Stimulated activated naive CD4-positive, alpha-beta T cell treated with Interleukin-2 at 50 U/mL for 16 hours (primary cell): ENCODE measurements at places on chromosomes 3 and 15.

GRCh38 chr3:126117786-126118185 is 33.9 kb upstream of the SLC41A3 start:
- no peak for DNase-seq

GRCh38 chr3:17810759-17811158 is 68.3 kb upstream of the TBC1D5 start:
- no peak for DNase-seq

DNA sequence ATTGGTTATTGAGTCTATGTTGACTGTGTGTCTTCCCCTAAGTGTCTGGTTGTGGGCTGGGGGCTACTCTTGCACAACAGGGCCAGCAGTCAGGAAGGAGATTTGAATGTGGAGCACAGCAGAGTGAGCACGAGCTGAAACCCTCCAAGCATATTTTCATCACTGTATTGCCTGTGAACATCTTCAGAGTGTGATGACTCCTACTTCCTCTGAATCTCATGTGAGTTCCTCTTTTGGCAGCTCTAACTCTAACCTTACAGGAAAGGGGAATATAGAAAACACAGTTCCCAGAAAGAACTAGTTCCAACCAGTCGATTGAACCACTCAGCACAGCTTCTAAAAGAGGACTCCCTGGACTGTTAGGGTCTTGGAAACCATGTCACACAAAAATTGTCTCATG is 211.6 kb downstream of the RAP2B start:
- no peak for DNase-seq

DNA sequence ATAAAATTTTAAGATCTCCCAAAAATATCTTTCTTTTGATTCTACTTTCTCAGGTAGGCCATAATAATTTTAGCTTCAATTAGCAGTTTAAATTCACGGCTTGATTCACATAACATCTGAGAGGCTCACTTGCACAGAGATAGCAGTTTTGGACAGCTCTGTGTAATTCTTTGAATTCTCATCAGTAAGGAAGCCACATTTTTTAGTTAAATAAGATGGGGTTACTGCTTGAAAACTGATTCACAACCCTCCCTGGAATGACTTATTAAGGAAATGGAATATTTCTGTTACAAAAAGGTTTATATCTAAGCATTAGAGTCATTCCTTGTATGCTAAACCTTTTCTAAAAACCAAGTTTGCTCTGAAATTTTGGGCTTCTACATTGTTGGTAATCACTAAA is 212.7 kb downstream of the ALCAM start:
- no peak for DNase-seq

DNA sequence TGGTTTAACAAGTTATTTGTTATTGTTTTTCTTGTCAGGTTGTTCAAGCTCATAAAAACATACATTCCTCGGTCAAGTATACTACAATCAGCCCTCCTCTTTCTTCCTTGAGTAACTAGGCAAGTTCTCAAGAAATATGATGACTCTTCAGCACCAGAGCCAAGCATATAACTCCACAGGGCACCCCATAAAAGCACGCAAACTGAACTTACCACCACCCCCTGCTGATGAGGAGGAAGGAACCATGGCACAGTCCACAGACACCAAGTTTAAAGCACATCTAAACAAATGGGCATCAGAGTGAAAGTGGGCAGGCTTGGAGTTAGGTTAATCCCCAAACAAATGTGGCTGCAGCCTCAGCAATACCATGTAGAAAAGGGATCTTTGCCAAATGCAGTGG is 5.3 kb downstream of the IP6K2 start:
- DNase-seq, result no peak

- no peak for DNase-seq
These were observed 131.7 kb downstream of the FOXP1 start for GRCh38 chr3:71451812-71452211.

DNA sequence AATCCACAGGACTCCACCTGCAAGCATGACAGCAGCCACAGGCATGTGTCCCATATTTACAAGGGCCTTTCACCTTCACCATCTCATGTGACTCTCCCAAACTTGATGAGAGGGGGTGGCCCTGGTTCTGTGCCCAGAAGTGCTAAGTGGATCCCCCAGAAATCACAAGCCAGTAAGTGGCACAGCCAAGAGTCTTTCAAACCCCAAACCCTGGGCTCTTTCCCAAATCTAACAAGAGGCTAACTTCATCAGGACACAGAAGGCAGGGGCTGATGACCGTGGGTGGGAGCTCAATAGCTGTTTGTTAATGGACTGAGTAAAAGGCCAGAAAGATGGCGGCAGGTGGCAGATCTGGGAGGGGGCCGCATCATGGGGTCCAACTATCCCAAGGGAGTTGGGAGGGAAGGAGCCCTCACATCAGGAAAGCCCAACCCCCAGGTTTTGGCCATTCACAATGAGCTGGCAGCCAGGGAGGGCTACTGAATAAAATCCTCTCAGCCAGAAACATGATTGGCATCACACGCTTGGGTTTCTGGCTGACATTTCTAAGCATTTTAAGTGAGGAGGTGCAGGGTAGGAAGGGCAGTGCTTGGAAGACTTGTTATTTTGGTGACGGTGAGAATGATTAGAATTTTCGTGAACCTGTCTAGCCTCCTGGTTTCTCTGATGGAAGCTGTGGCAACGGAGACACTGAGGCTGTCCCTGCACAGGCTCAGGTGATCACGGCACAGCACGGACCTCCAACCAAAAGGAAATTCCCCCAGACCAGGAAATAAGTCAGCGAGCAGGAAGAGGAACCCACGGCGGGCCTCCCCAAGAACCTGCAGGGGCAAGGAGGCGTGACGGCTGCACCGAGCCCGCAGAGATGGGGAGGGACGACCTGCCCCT is 109.3 kb downstream of the OXNAD1 start:
- no peak for DNase-seq

GRCh38 chr3:193068365-193068764 is 150.7 kb upstream of the MB21D2 start:
- no peak for DNase-seq

DNA sequence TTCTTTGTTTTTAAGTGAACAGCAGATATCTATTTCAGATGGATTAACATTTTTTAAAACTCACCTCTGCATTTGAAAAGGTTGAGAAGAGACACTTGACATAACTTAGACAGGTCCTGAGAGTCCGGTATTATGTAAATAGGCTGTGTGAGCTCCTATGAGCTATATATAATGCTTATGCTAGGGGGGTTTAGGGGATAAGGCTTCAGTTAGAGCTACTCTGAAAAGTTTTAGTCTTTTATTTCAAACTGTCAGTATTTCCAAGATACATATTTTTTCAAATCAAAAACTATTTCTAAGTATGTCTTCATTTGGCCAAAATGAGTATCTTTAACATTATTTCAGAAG is 16.9 kb downstream of the SHC4 start:
- no peak for DNase-seq

- DNase-seq, result no peak
These were observed 52.2 kb upstream of the GRIP2 start for GRCh38 chr3:14592390-14592789.

GRCh38 chr15:92809880-92810361 is 90.2 kb upstream of the CHD2 start:
- peak; percentile 13 for DNase-seq

- no peak for DNase-seq
These were observed 165.6 kb downstream of the IGF1R start for GRCh38 chr15:98813951-98814350.

GRCh38 chr3:141311496-141312353 is 56.6 kb upstream of the ZBTB38 start:
- DNase-seq, result peak; percentile 97

GRCh38 chr3:79973482-79973881 is 205.7 kb upstream of the ROBO1 start:
- DNase-seq, result no peak

GRCh38 chr15:34841262-34841725 is 45.9 kb upstream of the ACTC1 start:
- DNase-seq, result no peak

DNA sequence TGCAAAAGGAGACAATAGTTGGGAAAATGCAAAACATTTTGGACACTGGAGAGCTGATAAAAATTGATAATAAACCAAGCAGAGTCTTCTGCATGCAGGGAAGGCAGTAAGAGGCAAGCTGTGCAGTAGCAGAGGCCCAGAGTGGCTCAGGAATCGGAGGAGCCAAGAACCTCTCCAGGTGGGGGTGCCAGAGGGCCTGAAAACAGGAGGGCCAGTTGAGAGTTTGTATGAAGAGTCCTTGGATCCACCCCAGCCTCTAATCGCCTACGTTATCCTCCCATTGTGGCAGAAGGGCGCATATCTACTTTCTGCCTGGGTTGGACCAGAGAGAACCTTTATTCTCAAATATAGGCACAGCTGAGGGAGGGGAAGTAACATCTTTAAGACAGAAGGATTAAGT is 48.9 kb upstream of the RBP1 start:
- DNase-seq, result no peak

GRCh38 chr3:190038050-190038933 is 82.4 kb downstream of the P3H2 start:
- no peak for DNase-seq

DNA sequence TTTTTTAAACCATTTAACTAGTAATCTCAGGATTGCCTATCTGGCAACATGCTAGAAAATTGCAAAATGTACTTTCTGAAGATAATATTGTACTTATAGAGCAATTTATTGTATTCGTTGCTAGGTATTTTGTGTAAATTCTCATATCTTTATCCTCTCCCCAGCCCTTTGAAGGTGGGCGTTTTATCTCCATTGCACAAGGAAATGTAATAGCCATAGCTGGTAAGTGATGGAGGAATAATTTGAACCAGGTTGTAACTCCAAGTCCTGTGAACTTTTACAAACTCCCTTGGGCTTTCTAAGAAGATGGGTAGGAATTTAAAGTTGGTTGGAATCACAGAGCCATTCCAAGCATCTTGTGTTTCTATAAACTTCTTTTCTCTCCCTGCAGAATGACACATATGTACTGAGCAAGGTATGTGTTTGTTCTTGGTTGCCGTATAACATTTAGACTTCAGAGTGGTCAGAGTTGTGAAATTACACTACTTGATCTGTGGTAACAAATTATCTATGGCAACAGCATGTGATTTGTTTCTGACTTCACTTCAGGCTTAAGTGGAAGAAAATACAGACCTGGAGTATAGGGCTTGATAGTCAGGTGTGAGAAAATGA is 170.9 kb downstream of the AKAP13 start:
- no peak for DNase-seq

DNA sequence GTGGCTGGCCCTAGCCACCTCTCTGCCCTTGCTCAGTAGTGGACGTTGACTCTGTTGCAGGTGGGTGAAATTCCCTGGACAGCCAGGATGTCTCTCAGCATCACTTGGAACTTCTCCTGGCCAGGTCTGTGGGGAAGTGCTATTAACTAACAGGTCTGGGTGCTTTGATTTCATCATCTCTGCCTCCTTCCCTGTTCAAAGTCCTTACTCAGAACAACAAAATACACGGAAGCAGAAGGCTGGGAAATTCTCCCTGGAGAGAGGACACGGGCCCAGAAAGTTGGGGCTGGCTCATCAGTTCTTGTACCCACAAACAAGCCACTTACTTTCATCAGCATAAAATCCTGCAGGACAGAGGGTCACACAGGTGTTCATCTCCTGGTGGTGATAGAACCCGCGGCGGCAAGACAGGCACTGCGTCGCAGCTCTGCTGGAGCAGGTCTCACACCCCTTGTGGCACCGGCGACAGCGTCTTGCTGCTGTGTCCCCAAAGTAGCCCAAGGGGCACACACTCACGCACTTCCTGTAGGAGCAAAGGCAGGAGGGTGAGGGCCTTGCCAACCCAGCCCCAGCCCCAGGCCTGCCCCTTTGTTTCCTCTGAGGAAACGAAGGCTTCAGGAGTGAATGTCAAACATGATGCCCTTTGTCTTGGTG is 29.6 kb upstream of the SNRPA1 start:
- DNase-seq, result no peak

GRCh38 chr3:112605285-112605684 is 35.7 kb downstream of the CCDC80 start:
- DNase-seq, result no peak

- no peak for DNase-seq
These were observed 195.9 kb upstream of the TBC1D5 start for GRCh38 chr3:17938313-17938712.

DNA sequence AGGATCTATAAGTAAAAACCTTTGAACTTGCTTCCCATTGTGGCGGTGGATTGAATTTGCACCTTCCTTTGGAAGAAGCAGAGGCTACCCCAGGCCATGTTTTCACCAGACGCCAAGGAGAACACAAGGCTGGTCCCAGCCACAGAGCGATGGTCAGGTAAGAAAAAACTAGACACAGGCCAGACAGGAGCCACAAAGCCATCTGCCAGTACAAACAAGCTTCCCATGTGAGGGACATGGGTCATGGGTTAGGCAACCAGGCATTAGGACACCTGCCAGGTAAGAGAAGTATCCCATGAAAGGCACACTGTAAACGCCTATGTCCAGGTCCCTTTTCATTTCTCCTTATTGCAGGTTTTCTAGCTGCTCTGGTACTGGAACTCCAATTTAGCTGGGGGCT is 190.2 kb downstream of the KLF13 start:
- no peak for DNase-seq

DNA sequence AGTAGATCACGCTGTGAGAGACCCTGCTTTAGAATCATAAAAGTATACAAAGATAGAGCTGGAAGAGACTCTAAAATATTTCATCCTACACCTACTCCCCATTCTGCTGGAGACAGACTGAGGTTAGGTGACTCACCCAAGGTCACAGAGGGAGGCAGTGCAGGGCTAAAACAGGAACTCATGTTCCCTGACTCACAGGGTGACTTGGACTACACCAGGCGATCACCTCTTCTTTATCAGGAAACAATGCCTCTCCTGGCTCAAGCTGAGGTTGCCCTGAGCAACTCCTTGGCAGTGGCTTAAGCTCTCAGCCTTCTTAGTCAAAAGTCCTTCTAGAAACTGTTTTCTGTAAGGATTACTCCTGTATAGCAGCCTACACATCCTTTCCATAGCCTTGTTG is 26.4 kb upstream of the TNFAIP8L3 start:
- DNase-seq, result no peak

DNA sequence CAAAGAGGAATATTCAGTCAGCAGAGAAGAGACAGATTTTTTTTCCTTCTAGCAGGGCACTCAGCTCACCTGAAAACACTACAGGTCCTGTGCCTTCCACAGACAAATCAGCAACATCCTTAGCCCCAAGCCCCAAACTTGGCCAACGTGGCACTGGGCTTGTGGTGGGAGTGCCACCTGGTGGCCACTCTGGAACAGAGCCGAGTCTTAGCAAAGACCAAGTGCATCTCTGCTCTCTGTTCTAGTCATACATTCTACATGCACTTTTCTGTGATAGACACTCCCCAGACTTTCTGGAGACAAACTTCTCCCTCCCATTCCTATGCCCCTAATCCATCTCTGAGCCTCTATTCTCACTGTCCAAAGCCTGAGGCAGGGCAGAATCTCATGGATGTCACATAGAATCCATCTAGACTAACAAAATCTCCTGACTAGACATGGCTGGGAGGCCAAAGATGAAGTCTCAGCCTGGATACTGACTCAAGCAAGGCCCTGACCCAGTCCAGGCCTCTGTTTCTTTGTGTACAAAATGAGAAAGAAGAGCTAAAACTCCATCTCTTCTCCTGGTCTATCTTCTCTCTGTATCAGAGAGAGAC is 5.1 kb upstream of the SEMA7A start:
- DNase-seq, result peak; percentile 60

GRCh38 chr15:89489376-89489775 is 7.0 kb downstream of the RHCG start:
- DNase-seq, result no peak
